Fibroblast of villous mesenchyme (primary cell): ENCODE measurements at places on chromosomes 6 and 20.

DNA sequence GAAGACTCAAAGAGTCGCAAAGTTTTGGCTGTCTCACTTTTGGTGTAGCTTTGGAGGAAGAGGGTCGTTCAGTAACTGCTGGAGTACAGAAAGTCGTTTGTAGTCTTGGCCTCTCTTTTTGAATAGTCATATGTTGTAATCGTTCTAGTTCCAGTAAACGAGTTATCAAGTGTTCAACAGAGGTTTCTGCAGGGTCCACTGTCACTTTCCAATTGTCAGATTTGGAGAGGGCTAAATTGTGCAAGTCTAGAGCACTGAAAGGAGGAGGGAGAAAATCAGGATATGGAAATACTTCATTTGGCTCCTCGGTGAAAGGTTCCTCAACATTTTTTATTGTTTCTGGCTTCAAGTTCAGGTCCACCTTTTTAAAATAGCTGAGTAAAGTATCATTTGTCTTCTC lies 9.7 kb downstream of the FAM217A start:
- DNase-seq = no peak

DNA sequence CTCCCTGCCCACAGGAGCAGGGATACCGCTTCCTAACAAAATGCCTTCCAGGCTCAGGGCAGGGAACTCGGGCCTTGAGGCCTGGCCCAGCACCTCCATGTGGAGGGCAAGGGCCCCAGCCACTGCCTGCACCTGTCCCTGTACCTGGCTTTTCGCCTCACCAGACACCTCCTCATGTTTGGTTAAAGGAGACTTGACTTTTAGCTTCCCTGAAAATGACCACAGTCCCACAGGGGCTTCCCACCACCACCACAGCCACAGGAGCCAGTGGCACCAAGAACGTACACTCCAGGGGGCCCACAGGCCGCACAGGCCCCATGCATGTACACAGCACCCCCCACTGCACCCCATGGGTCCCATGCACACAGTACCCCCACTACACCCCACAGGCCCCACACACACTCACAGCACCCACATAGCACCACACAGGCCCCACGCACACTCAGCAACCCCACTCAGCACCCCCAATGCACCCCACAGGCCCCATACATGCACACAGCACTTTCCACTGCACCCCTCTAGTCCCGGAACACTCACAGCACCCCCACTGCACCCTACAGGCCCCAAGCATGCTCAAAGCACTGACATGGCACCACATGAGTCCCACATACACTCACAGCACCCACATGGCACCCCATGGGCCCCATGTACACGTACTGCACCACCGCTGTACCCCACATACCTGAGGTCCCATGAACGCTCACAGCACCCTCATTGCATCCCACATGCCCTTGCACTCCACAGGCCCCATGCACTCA lies 86.5 kb downstream of the GINS1 start:
- DNase-seq = no peak

DNA sequence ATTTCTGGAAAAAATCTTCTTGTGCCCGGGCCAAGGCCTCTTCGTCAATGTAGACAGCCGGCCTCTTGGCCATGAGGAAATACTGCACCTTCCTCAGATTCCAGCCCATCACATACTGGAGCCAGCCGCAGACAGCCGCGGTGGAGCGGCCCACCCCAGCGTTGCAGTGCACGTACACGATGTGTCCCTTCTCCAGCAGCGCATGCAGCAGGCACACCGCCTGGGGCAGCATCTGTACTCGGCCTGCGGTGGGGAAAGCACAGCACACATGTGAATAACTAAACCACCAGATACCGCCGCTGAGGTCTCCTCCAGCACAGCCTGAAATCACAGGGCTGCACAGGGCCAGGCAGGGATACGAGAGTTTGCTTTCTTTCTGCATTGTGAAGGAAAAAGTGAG lies 107.9 kb downstream of the EPM2A start:
- DNase-seq = no peak

GRCh38 chr20:50020288-50020687 lies 37.5 kb downstream of the SNAI1 start:
- DNase-seq = no peak
